Lower lobe of right lung (tissue), 2 donors: ENCODE measurements at places on chromosomes 5 and 9. TPM values are rescaled to one million over a fixed set of nuclear protein-coding genes. Genes with fewer than 3 reads are reported as not detected.

GRCh38 chr9:121819428-121820231, 168.2 kb downstream of the DAB2IP start:
- DNase-seq = no peak

GRCh38 chr9:93636667-93637066, 60.3 kb downstream of the PHF2 start:
- no peak for DNase-seq

DNA sequence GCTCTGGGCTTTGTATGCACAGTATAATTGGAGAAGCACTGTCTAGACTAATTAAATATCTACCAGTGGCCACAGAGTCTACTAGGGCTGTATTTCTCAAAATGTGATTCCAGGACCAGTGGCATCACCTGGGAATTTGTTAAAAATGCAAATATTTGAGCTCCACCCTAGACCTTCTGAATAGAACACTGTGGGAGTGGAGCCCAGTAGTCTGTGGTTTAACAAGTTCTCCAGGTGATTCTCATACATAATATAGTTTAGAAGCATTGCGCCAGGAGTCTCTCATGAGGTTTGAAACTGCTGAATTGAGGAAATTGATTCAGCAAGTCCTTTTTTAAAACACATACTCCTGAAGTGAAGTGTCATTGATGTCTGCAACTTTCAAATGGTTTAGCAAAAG, 74.7 kb downstream of the FCHO2 start:
- no peak for DNase-seq

- no peak for DNase-seq
These were observed 718.2 kb downstream of the SEMA5A start for GRCh38 chr5:8827696-8828095.

GRCh38 chr5:134902071-134902801, 2.7 kb upstream of the PCBD2 start:
- DNase-seq = no peak

- DNase-seq = no peak
These were observed 567.1 kb downstream of the TLR4 start for GRCh38 chr9:118271331-118271730.

KLF9 gene
- total RNA-seq = 76.9 TPM

PCDHGA4 gene
- 3.1 TPM for total RNA-seq
